Dermis microvascular lymphatic vessel endothelial cell (primary cell): ENCODE measurements at places on chromosomes 3 and 15. TPM values are rescaled to one million over a fixed set of nuclear protein-coding genes. Genes with fewer than 3 reads are reported as not detected.
A peak's percentile ranks its signal among the peaks of the same experiment; 100 is the strongest.

Gene PFKFB4
- 0.76 and 1.3 TPM in 2 replicates for total RNA-seq

Gene CIB2
- total RNA-seq, result 2.2 and 2.9 TPM in 2 replicates

Gene CLRN1
- total RNA-seq, result not detected in 2 replicates

Gene MAP2K5
- total RNA-seq, result 3.5 and 3.7 TPM in 2 replicates

Gene LSG1
- 50.1 and 51.6 TPM in 2 replicates for total RNA-seq

Gene THSD4
- 13.1 and 25.4 TPM in 2 replicates for total RNA-seq

Gene ANKUB1
- under 0.01 TPM in 1 of 2 replicates, not detected in the other for total RNA-seq

DNA sequence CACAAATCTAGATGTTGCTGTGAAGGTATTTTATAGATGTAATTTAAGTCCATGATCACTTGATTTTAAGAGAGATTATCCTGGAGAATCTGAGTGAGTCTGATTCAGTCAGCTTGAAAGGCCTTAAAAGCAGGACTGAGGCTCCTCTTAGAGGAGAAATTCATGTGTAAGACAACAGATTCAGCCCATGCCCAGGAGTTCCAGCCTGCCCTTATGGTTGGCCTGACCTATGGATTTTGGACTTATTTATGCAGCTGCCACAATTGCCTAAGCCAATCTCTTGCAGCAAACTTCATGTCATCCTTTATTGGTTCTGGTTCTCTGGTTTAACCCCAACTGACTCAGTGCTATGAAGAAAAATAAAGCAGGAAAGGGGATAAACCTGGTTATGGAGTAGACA is 296.5 kb upstream of the RASGRP1 start:
- no peak for DNase-seq

DNA sequence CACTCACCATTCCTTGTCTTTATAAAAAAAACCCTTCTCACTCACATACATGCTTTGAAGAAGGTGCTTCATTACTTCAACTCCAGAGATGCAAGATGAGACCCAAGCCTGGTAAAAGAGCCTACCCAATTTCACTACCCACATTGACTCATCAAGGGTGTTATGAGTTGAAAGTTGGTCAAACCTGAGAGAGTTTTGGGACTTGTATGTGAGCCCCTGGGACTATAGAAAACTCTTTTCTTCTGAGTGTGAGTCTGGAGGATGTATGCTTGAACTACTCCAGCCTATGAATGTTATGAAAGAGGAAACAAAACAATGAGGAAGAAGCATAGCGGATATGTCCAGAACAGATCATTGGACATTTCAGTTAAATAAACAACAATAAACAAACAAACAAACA is 106.5 kb upstream of the SATB1 start:
- no peak for DNase-seq

GRCh38 chr3:158103887-158104327 is 2.3 kb downstream of the SHOX2 start:
- no peak for DNase-seq

DNA sequence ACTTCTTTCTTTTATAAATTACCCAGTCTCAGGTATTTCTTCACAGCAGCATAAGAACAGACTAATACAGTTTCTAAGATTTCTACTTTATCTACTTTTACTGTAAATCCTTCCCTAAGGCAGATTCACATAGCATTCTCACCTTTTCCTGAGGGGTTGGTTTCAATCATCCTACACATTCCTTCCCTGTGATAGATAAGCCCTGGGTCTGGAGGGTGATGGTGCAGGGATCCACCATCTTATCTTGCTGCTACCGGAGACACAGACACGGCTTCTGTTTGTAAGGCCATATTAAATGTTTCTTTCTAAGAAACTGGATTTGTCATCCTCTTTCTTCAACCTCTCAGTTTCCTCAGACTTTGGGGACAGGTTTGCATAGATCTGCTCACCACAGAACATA is 6.1 kb downstream of the IQCF5 start:
- no peak for DNase-seq

- DNase-seq, result no peak
Observed at GRCh38 chr15:67579967-67580366, 37.5 kb downstream of the MAP2K5 start.

- DNase-seq, result no peak
Observed at GRCh38 chr3:114892880-114893279, 254.2 kb downstream of the ZBTB20 start.

- no peak for DNase-seq
Observed at GRCh38 chr3:129695230-129695629, 88.8 kb upstream of the PLXND1 start.

- DNase-seq, result no peak
Observed at GRCh38 chr3:177371888-177372287, 174.6 kb upstream of the TBL1XR1 start.

- peak; percentile 37 for DNase-seq
Observed at GRCh38 chr3:184805351-184806038, 6.5 kb upstream of the VPS8 start.

- DNase-seq, result no peak
Observed at GRCh38 chr3:13772885-13773745, 106.8 kb downstream of the WNT7A start.

DNA sequence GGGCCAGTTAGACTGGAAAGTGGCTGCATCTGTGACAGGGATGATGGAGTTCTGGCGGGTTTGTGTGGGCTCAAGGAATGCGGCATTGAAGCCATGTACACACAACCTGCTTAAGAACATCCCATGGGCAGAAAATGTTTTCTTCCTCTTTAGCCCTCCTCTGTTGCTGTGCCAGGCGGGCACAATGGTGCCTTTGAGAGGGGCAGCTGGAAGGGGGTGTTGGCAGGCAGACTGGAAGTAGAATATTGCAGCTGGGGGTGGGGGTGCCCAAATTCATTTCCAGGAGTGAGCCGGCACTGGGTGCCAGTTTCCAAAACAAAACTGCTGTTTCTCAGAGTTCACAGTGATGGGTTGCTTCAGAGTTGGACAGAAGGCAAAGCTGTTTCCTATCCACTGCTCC is 91.8 kb upstream of the ETV5 start:
- no peak for DNase-seq

GRCh38 chr15:101056366-101057334 is 137.5 kb downstream of the LRRK1 start:
- peak; percentile 14 for DNase-seq

DNA sequence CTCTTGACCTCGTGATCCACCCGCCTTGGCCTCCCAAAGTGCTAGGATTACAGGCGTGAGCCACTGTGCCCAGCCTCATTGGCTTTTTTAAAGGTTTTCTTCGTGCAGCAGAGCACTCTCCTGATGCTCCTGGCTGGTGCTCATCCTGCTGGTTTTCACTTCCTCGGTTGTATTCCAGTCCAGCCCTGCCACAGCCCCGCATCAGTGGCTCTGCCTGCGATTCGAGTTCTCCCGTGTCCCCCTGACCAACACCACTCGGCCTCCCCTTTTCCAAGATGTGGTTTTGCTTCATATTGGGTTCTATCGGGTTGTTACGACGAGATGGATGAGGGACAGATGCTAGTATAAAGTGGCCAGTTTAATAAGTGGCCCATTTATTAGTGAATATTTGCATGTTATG is 27.8 kb downstream of the EFCC1 start:
- no peak for DNase-seq

- DNase-seq, result peak; percentile 56
Observed at GRCh38 chr15:64452988-64453688, 7.2 kb upstream of the ZNF609 start.

- no peak for DNase-seq
Observed at GRCh38 chr3:161369531-161369930, 1.8 kb downstream of the SPTSSB start.

GRCh38 chr3:174125267-174125824 is 727.8 kb downstream of the NLGN1 start:
- DNase-seq, result no peak

- DNase-seq, result no peak
Observed at GRCh38 chr3:151460774-151461450, at the start of gene IGSF10. TSS of gene IGSF10 (minus strand) at chr3:151461061. CDS start at chr3:151458709, 2,352 bp downstream.

DNA sequence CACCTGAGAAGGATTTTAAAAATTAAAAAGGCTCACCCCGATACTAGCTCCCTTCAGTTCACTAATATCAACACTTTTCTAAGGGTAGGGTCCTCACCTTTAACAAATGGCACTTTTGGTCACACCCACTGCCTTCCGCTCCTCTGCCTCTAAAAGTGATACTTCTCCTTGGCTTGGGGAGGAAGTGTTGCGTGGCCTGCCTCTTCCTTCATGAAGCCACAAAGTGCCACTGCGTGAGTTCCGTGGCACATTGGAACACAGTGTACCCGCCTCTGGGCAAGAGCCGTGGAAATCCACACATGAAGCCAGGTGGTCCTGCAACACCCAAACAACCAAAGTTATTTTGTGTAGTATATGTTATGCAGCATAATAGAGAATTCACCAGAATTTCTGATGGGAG is 3.9 kb downstream of the B4GALT4 start:
- no peak for DNase-seq

GRCh38 chr15:69532066-69532465 is 79.4 kb downstream of the RPLP1 start:
- DNase-seq, result no peak
